RCC 7860 (cell line): ENCODE measurements at places on chromosomes 6 and 20.
A peak's percentile ranks its signal among the peaks of the same experiment; 100 is the strongest.

DNA sequence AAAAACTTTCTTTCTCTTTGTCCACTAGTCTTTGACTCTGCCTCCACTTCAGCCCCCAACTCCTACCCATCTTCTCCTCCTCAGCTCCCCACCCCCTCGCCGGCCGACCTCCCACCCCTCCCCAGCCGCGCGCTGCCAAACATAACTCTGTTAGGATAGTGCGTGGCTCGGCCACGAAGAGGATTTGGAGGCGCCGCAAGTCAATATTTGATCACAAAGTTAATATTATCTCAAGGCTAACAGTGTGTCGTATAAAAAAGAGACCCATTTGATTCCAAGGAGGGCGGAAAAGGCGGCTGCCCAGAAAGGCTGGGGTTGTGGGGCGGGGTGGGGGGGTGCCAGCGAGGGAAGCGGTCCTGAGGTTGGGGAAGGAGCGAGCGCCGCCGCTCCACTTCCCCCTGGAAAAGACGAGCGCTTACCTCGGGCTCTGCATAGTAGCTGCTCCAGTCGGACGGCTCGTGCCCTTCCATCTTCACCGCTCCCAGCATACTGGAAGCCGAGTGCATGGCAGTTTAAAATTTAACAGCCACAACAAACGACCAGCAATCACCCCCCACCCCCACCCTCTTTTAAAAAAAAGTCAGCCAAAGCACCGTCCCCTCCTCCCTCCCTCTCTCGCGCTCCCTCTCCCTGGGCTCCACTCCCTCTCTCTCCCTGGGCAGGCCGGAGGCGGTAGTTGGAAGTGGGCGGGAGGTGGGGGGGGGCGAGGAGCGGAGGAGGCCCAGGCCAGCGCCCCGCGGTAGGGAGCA, 425 bp downstream of the FOXA2 start:
- peak; percentile 43 for DNase-seq

DNA sequence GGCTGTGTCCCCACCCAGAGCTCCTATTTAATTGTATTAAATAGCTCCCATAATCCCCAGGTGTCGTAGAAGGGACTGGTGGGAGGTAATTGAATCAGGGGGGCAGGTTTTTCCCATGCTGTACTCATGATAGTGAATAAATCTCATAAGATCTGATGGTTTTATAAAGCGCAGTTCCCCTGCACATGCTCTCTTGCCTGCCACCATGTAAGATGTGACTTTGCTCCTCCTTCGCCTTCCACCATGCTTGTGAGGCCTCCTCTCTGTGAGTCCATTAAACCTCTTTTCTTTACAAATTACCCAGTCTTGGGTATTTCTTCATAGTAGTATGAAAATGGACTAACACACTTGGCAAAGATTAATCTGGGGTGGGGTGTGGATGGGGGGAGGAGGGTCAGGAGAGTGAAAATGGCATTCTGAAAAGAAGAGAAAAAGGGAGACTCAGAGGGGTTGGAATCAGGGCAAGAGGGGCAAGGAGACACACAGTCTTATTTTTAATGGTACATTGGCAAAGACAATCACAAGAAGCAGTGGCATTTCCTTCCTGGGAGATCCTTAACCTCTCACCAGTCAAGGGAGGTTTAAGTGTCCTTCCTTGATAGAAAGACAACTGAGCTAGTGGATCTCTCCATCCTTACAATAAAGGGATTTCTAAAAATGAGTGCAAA, 37.5 kb upstream of the NOX3 start:
- DNase-seq = no peak

- DNase-seq = peak; percentile 74
Measured at GRCh38 chr20:50680105-50680960, 11.0 kb downstream of the RIPOR3 start.

GRCh38 chr6:151389618-151390275, 1.6 kb downstream of the ZBTB2 start:
- peak; percentile 35 for DNase-seq

DNA sequence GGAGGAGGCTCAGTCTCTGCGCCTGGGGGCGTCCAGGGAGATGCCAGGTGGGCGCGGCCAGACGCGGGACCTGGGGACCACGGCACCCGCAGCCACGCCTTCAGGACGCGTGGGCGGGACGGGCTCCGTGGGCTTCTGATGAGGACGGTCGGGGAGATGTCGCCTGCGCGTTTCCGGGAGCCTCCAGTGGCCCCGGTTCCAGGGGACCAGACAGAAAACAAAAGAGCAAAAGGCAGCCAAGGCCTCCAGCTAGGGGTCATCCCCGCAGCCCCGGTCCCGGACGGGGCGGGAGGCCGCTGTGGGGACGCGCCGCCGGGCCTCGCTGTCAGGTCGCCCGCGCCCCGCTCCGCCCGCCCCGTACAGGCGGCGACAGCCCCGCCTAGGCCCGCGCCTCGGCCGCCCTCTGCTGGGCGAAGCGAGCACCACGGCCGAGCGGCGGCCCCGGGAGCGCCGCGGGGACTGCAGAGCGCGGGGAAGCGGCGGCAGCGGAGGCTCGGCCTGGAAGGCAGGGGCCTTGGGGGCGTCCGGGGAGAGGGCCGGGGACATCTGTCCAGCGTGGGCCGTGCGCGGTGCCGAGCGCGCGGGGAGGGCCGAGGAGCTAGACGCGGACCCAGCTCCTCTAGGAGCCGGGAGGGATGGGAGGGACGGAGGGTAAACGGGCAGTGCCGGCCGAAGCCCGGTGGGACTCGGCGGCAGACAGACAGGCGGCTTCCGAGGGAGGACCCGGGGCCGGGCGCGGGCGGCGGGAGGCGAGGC, 48.7 kb downstream of the TMEM242 start:
- DNase-seq = peak; percentile 28

DNA sequence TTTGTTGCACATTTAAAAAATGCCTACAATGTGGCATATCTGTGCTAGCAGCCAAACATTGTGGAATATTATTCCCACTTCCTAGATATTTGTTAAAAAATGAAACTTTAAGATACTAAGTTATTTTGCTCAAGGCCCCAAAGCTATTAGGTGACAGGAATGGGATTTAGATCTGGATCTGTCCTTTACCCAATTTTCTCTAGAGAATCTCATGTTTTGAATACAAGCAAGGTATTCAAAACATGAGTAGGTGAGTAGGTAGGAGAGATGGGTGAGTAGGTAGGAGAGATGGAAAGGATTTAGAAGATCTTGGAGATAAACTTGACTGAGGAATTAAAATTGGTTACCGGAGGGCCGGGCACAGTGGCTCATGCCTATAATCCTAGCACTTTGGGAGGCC, 61.2 kb upstream of the AKIRIN2 start:
- DNase-seq = no peak

- no peak for DNase-seq
Measured at GRCh38 chr6:148611213-148611612, 135.6 kb upstream of the UST start.

GRCh38 chr6:155050311-155050710, 55.2 kb downstream of the TIAM2 start:
- peak; percentile 91 for DNase-seq

DNA sequence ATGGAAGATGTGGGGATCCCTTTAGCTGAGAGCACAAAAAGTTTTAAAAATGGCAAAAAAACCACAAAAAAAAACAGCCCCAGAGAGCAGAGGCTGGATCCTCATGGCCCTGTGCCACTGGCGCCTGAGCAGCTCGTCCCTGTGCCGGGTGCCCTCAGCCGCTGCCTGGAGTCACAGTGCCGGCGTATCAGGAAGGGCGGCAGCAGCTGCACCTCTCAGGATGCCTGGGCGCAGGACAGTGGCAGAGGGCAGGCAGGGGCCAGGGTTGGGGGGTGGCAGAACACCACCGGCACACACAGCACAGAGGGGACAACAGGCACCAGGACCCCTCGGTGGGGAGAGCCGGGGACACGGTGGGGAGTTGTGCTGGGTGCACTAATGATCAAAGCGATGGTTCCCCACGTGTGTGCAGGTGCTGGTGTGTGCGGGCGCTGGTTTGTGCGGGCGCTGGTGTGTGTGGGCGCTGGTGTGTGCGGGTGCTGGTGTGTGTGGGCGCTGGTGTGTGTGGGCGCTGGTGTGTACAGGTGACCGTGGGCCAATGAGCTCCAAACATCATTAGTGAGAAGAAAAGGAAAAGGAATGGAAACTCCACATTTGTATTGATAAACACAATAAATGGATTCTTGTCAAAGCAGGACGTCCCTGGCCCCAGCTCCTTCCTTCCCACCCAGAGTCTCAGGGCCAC, 1.5 kb upstream of the FRMD1 start:
- no peak for DNase-seq

- no peak for DNase-seq
Measured at GRCh38 chr20:53124075-53124551, 152.0 kb downstream of the TSHZ2 start.

DNA sequence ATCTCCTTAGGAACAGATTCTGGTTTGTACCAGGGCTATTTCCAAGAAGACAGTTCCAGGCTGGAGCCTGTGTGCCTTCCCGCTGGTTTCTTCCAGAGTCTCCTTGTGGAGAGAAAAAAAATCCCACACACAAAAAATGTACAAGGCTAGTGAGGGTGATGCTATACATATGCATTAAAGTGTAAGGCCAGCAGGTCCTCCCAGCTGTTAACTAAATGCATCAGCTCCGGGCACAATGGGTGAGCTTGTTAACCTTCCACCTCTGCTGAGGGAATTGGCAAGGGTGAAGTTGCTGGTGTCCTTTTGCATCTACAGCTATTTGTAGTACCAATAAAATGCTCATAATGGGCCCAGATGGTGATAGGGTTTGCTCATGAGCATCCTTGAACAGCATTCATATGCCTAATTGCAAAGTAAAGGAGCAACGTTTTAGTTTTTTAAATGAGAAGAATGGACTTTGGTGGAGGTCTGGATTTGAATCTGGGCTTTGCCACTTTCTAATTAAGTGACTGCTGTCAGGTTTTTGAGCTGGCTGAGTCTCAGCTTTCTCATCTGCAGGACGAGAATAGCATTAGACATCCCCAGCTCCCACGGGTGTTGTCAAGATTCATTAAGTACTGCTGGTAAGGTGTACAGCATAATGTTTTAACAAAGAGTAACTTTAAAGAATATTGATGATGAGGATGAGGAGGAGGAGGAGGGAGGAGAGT, 361.8 kb downstream of the QKI start:
- DNase-seq = no peak

DNA sequence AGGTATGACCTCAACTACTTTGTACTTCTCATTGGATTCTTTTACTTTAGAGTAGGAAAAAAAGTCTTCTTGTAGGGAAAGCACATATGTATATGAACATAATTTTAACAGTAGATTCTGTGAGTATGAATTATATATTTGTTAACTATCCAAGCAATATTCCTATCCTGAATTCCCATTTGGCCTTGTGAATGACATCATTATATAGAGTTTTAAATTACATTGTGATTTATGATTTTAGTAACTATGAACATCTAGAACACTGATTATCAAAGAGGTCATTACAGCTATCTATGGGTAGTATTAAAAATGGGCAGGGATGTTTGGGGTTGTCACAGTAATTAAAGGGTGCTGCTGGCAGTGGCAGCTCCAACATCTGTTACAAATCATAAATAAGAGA, 163.9 kb upstream of the TFAP2D start:
- DNase-seq = no peak

GRCh38 chr6:10418862-10419748, 4.2 kb upstream of the TFAP2A start:
- DNase-seq = peak; percentile 57

GRCh38 chr6:5481750-5482149, 220.4 kb downstream of the FARS2 start:
- DNase-seq = no peak

- DNase-seq = peak; percentile 49
Measured at GRCh38 chr6:106858653-106859092, 115.9 kb downstream of the CD24 start.

DNA sequence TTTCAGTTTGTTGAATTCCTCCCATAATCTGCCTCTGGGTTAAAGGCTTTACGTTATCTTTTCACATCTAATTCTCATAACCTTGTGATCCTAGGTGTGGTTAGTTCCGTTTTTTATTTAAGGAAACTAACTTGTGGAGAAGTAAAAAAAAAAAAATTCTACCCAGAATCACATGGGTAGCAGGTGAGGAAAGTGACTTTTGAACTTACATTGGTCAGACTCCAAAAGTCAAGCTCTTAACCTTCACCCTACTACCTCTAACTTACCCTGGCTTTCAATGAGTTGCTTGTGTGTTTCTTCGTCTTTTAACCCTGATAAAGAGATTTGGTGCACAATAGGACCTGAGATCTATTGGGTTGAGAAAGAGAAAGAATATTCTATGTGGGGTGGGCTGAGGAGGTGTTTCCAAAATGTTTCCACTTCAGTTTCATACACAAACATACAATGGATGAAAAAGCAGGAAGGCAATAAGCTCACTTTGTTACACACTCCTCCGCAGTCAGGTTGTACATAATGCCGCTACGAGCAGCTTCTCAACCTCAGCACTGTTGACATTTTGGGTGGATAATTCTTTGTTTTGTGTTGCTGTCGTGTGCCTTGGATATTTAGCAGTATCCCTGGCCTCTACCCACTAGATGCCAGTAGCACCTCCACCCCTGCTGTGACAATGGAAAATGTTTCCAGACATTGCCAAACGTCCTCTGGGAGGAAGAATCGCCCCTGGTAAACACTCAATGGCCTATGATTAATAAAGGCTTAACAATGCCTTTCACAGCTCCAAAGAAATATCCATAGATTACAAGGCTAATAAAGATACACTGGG, 193.0 kb upstream of the ZNF217 start:
- DNase-seq = no peak

GRCh38 chr20:16395366-16395765, 177.9 kb downstream of the KIF16B start:
- DNase-seq = no peak

- no peak for DNase-seq
Measured at GRCh38 chr6:135920689-135921088, 69.2 kb downstream of the PDE7B start.

DNA sequence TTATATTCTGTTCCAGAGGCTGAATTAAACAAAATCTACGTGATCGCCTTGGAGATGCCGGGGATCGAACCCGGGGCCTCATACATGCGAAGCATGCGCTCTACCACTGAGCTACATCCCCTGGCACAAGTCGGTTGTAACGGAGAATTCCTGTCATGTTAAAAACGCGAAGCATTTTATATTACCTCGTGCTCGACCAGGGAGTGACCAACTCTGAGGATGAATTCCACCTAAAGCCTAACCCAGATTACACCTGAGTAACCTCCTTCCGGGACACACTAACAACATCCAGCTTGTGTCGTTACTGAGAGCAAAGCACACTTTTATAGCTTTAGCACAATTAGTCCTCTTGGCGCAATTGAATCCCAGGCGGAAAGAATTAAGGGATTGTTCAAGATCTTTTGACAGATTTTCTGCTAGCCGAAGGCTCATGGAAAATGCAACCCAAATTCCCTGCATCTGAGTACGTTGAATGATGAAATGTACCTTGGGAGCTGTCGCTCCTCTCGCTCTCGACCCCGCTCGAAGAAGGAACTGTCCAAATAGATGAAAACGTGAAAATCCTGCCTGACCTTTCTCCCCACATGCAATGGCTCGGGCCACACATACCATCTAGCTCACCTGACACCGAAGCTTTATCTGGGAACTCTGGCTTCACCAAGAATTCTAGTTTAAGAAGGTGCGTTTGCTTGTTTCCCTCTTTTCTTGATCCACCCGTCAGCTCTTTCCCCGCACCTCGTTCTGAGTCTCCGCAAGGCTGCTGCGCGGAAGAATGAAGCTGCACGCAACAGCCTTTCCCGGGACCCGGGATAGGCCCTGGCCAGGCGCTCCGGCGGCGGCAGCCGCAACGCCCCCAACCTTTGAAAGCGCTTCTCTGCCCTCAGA, 148.3 kb downstream of the GPX5 start:
- DNase-seq = peak; percentile 66
